ENCODE measurements at places on chromosomes 16 and 17.

- no peak for DNase-seq
Measured at GRCh38 chr17:72654706-72655105, 437.8 kb downstream of the SLC39A11 start.

DNA sequence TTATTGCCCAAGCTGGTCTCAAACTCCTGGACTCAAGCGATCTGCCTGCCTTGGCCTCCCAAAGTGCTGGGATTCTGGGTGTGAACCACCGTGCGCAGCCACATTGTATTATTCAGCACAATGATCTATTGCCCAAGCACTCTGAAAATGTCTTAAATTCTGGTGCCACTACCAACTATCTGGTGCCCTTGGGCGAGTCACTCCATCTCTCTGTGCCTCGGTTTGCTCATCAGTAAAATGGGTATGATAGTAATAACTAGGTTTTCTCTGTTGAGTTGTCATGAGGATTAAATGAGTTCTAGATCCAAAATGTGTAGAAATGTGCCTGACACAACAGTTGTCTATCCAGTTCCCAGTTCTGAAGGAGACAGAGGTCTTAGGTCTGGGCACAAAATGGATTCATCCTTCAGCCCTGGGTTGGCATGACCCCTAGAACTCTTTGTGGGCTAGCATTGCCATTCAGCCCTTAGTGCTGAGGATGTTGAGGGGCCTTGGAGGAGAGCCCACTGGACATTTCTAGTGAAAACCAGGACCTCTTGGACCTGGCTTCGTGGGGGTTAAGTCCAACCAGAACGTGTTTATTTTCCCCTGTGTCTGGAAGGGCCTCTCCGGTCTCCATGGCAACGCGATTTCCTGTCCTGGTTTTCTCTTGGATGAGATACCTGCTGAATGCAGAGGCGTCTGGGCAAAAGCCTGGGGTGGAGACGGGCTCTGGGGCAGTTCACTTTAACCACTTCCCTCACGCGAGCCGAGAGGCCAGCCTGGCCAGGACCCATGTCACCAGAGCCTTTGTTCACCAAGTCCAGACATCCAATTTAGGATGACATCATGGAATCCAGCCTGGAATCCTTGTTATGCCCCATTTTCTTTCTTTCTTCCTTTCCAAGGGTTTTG, 43.7 kb upstream of the TNRC6A start:
- DNase-seq, result no peak

- no peak for DNase-seq
Measured at GRCh38 chr17:77072670-77073069, 68.1 kb upstream of the SEC14L1 start.

- no peak for DNase-seq
Measured at GRCh38 chr17:63116967-63117830, 151.2 kb downstream of the TANC2 start.

DNA sequence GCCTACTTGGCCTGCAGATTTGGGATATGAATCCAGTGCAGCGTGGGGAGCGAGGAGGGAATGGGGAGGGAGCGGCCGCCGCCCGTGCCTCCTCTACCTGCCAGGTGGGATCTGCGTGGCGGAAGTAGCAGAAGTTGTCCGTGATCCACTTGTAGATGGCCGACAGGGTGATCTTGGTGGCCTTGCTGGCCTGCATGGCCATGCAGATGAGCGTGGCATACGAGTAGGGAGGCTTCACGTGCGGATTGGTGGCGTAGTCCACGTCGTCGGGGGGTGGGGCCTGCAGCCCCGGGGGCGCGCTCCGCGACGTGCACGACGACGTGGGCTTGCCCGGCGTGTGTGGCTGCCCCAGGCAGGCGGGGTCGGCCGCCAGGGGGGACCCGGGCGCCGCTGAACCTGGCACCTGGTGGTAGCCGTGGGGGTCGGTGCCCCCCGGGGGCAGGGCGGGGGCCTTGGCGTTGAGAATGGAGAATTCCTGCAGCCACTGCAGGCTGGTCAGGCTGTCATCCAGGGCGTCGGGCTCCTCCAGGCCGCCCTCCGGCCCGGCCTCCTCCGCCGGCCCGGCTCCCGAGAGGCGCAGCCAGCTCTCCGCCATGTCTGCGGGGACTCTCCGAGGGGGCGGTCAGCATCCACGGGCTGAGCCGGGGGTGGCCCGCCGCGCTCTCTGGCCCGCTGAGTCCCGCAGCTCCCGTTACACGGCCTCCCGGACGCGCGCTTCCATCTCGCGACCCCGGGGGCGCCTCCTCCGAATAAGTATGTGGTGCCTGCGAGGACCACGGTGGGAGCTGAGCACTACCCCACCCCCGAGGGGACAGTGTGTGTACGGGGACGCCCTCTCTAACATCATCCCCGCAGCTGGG, 1.0 kb downstream of the FOXJ1 start:
- no peak for DNase-seq

DNA sequence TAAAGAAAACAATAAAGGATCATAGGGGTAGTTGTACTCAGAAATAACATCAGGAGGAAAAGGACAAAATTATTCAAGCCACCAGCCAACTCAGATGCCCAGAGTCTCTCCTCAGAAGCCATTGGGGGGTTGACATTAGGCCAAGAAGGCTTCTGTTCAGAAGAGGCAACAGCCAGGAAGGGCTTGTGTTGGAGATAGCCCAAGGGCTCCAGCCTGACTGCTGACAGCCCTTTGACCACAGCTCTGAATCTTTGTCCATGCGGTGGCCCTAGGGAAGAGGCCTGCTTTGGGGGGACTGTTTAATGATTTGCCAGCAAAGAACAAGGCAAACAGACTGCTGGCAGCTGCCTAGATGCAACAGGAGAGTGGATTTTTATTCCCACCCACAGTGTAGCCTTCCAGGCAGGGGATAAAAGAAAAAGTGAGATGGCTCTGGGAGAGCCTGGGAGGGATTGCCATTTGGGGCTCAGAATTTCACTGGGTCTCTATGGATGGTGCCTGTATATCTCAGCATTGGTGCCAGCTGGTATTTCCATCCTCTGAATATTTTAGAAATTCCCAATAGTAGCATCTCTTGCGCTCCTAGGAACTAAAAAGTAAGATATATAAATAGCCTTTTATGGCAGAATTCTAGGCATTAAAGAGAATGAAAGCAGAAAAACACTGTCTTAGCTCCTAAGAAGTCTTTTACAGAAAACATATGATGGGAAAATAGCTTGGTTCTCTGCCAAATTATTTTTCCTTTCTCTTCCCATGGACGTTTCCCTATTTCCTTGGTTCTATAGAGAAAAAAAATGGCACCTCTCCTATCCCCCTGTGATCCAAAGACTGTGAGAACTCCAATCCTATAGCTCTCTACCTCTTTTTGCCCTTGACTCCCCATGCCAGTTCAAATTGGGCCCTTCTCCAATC, 29.4 kb upstream of the SUPT4H1 start:
- no peak for DNase-seq
